ENCODE measurements at places on chromosomes 3 and 15.

DNA sequence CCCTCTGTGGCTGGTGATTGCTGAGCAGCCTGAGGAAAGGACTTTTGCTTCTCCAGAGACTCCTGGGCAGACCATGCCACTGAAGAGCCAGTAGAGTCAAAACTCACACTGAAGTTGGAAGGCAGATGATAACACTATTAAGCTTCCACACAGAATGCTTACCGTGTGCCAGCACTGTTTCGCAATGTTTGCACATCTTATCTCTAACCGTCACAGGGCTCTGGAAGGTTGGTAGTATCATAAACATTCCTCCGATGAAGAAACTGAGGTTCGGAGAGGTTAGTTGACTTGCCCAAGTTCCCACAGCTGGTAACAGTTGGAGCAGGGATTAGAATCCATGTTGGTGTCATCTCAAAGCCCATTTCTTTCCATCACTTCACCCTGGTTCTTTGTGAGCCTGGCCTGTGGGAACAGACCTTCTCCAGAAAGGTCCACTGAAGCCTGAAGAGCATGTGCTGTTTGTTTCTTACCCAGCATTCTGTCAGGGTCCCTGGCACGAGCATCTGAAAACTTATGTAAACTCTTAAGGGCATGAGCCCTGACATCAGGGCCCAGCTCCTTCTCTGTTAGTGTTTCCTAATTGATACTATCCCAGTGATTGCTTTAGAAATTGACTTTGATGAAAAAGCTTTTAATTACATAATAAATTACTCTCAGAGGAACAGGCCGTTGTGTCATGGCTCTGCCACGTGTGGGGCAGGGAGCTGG lies 77.0 kb upstream of the PRR23C start:
- no peak overlapping the region for H3K27ac ChIP-seq
- DNase-seq: no peak
- H3K4me1 ChIP-seq: no peaks in the 10 kb centered on the region
- no peaks in the 10 kb centered on the region for H3K36me3 ChIP-seq
- H3K4me3 ChIP-seq: no peak overlapping the region

- H3K36me3 ChIP-seq: no peaks in the 10 kb centered on the region
- no peaks in the 10 kb centered on the region for H3K4me1 ChIP-seq
- H3K27me3 ChIP-seq: no peaks in the 10 kb centered on the region
- no peak overlapping the region for H3K4me3 ChIP-seq
- DNase-seq: no peak
- H3K27ac ChIP-seq: no peak overlapping the region
Observed at GRCh38 chr3:117238806-117239205, 529.2 kb downstream of the TUSC7 start.

GRCh38 chr3:152818027-152818426 lies 16.9 kb upstream of the P2RY1 start:
- peaks cover 13% of the 10 kb centered on the region for H3K27me3 ChIP-seq
- H3K27ac ChIP-seq: no peak overlapping the region
- no peaks in the 10 kb centered on the region for H3K4me1 ChIP-seq
- H3K36me3 ChIP-seq: no peaks in the 10 kb centered on the region

DNA sequence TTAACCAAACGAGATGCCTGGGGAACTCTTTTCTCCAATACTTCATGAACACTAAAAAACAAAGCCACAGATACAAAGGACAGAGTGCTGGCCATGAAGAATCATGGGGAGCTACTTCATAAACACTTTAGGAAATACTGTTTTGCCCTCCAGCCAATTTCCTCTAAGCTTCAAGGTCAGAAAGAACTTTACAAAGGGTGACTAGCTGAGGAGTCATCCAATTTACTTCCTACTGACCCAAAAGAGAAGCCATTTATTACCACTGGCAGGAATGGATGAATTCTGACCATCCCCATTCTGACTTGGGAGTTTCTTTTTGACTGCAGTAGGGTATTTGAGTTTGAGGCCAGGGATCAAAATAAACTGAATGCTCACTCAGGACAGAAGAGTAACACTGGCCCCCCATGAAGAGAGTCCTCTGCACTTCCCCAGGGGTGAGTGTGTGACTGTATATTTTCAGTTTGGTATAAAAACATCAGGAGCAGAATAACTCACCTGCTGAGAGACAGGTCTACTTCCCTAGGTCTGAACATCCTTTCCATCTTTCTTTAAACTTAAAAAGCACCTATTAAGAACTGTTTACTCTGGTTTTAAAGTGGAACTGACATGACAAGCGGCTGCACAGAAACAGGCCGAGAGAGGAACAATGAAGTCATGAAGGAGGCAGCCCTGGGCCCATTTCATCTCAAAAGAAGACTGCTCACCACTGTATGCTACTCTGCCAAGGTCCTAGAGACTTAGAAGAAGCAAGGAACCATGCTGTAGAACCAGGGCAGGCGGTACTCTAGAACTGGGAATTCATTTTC lies 203.6 kb downstream of the TNIK start:
- no peak for DNase-seq
- no peaks in the 10 kb centered on the region for H3K36me3 ChIP-seq
- no peak overlapping the region for H3K4me3 ChIP-seq

- H3K4me3 ChIP-seq: no peak overlapping the region
- H3K4me1 ChIP-seq: peaks cover 6% of the 10 kb centered on the region
- no peak overlapping the region for H3K27ac ChIP-seq
Observed at GRCh38 chr3:46574881-46575576, 8.9 kb upstream of the LRRC2 start.
